ENCODE measurements at places on chromosomes 3 and 15.

GRCh38 chr15:62486041-62486440 is 321.0 kb upstream of the C2CD4B start:
- no peak for DNase-seq

DNA sequence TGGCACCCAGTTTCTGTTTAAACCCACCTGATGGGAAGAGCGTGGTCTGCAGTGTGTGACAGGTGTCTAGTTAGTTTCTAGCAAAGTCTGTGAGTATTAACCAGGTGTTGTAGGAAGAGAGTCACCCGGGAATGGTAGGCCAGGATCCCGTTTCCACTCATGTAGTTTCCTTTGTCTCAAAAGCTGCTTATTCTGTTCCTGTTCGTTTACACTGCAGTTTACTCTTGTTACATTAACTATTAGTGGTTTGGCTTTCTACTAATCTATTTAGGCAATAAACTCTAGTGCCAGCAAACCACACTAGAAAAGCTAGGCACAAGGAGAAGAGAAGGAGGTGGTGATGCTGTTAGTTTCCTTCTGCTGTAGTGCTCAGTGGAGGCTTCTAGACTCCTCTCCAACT is 32.7 kb downstream of the WDR76 start:
- DNase-seq = no peak

- no peak for DNase-seq
Measured at GRCh38 chr3:144141496-144141895, 169.9 kb downstream of the DIPK2A start.

DNA sequence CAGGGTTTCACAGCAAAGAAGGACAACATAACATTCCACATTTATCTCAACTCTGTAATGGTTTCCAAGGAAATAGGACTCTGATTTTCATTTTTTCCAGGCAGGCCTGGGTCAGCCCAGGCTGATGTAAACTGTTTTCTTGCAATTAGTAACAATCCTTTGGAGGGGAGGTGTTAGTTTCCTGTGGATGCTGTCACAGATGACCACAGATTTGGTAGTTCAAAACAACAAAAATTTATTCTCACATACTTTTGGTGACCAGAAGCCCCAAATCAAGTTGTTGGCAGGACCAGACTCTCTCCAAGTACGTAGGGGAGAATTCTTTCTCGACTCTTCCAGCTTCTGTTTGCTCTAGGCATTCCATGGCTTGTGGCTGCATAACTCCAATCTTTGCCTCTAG is 88.0 kb downstream of the EDEM1 start:
- no peak for DNase-seq

DNA sequence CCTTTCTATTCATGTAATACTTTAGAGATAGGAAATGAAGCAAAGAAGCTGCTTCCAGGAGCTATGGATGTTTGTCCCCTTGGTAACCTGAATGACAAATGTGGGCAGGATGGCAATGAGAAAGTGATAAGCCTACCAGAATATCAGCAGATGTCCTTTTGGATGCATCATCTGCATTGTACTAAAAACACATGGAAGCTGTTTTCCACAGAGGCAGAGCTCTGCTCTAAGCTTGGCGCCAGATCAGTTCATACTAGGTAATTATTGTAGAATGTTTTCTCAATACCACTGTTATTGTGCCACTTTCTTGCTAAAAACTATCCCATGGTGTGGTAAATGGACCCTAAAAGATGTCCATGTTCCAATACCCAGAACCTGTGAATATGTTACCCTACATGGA is 100.2 kb downstream of the DTWD1 start:
- no peak for DNase-seq
